Urinary bladder (tissue), 4 donors: ENCODE measurements at places on chromosomes 1 and 21.

DNA sequence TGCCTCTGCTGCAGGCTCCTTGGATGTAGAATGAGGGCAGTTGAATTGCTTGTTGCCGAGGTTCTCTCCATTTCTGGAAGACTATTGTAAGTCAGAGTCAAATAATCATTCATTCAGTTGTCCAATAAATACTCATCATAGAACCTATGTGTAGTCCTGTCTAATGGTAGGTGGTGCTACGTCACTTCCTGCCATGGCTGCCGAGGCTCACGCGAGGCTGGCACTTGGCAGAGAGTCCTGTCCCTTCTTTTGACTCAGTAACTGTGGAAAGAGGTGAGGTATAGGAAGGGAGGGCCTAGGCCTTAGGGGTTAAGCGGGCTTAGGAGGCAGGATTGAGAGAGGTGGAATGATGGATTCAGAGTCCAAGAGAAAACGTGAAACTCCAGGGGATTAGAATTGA lies 9.7 kb downstream of the ADARB1 start:
- no peak for DNase-seq

DNA sequence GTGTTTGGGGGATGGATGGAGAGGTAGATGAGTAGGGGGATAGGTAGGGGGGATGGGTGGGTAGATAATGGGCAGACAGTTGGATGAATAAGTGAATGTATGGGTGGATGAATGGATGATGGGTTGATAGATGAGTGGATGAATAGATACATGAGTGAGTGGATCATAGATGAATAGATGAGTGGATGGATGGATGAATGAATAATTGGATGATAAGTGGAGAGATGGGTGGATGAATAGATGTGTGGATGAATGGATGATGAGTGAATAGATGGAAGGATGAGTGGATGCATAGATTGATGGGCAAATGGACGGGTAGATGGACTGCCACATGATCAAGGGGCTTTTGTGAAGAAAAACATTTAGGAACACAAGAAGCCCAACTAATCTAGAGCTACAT lies 133.3 kb upstream of the F3 start:
- DNase-seq = no peak

- no peak for DNase-seq
Observed at GRCh38 chr1:97608272-97608671, 312.6 kb downstream of the DPYD start.

DNA sequence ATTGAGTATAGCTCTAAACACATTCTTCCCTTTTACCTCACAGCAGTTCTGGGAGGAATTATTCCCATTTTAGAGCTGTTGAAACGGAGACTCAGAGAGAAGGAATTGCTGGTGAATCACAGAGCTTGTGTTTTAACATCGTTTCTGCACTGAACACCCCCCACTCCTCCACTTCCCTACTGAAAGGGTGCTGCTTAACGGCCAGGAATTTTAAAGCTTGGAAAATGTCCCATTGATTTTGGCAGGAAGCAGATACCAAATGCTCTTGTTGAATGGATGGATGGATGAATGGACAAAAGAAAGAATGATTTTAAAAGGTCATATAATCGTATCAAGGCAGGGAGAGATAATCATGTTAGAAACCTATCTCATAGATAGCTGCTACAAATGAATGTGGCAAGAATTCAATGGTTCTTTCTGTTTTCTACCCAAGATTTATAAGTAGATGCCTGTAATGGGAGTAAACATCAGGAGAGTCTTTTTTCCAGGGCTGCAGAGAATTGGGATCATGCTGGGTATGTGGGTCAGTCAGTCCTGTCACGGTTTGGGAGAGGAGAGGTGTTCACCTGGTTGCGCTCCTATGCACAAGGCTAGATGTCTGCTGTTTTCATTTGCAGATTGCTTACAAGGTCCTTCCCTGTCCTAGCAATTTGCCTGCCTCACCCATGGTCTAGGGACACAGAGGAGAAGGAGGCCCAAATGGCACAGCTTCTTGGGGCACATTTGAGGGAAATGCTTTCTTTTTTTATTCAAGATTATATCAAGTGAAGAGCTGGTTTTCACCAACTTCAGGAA lies 19.0 kb downstream of the FAM163A start:
- no peak for DNase-seq

DNA sequence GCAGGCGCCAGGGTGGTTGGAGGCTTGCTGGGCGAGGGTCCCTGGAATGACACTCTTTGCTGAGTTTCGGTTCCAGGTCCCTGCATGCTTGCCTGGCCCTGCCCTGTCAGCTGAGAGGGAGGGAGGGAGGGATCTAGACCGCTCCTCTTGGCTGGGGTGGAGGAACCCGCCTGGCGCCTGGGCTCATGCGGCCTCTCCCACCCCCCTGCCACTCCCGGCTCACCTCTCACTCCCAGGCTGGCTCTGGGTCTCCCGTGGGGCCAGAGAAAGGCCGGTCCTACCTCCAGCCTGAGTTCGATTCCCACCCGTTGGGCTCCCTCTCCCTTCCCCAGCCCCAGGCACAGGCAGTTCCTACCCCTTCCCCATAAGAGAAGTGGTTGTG lies 19.0 kb upstream of the IFNLR1 start:
- no peak for DNase-seq

GRCh38 chr1:5684791-5685190 lies 307.4 kb downstream of the NPHP4 start:
- no peak for DNase-seq

- DNase-seq = no peak
Observed at GRCh38 chr1:206493279-206493678, 14.1 kb upstream of the RASSF5 start.

DNA sequence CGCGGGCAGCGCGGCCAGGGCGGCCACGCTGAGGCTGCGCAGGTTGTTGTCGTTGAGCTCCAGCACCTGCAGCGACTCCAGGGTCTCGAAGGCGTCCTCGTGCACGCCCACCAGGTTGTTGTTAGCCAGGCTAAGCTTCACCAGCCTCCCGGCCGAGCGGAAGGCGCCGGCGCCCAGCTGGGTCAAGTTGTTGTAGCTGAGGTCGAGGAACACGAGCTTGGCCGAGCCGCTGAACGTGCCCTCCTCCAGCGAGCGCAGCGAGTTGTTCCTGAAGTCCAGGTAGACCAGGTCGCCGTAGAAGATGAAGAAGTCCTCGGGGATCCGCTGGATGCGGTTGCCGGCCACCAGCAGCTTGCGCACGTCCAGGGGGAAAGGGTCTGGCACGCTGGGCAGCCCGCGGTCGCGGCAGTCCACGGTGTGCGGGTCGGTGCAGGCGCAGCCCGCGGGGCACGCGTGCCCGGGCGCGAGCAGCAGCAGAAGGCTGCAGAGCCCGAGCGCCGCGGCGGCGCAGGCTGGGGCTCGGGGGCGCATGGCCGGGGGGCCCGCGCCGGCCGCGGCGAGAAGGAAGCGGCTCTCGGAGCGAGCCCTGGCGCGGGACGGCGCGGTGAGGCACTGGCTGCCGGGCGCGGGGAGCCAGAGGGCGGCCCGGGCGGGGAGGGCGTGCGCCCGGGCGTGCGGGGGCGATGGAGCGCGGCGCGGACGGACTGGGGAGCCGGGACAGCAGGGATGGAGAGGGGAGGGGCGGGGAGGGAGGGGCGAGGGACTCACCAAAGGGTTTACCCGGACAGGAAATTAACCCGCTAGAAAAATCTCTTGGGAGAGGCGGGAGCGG lies 524 bp downstream of the LRRC38 start:
- no peak for DNase-seq

GRCh38 chr1:69175053-69175452 lies 392.7 kb upstream of the LRRC7 start:
- no peak for DNase-seq
